ENCODE measurements at places on chromosomes 5 and 9. TPM values are rescaled to one million over a fixed set of nuclear protein-coding genes. Genes with fewer than 3 reads are reported as not detected.

GRCh38 chr5:75051217-75051751 lies 1.1 kb downstream of the GCNT4 start:
- no peak for DNase-seq
- no peaks in the 10 kb centered on the region for H3K4me1 ChIP-seq
- no peak overlapping the region for H3K4me3 ChIP-seq
- no peaks in the 10 kb centered on the region for H3K36me3 ChIP-seq
- H3K27ac ChIP-seq: no peak overlapping the region
- no peaks in the 10 kb centered on the region for H3K27me3 ChIP-seq

DNA sequence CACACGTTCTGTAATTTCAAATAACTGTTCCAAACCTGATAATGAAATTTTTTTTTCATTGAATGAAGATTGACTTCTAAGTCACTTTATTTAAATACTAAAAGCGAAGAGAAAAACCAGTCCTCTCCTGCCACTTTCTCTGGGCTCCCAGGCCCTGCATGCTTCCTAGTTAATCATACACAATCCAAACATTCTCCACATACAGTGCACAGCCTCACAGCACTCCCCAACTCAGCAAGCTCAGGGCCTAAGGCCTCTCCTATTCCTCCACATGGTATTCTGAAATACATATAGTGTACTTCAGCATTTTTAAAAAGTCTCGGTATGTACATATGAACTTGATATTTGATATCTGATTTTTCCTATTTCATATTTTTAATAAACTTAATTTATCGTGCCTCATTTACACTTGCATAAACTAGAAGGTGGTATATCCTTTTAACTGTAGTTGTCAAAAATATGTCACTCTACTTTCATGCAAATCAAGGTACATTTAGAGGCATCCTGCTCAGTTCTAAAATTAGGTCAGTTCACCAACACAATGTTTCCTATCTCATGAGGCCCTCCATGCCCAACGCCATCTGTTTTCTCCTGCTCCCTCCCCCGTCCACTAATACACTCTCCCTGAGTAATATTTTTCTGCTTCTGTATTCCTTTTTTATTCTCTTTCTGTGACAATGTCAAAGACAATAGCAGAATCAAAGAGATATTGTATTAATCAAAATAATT lies 206.7 kb downstream of the ARRDC3 start:
- H3K4me1 ChIP-seq: no peaks in the 10 kb centered on the region
- DNase-seq: no peak
- no peak overlapping the region for H3K27ac ChIP-seq
- no peak overlapping the region for H3K4me3 ChIP-seq
- no peaks in the 10 kb centered on the region for H3K36me3 ChIP-seq
- H3K27me3 ChIP-seq: no peaks in the 10 kb centered on the region

DNA sequence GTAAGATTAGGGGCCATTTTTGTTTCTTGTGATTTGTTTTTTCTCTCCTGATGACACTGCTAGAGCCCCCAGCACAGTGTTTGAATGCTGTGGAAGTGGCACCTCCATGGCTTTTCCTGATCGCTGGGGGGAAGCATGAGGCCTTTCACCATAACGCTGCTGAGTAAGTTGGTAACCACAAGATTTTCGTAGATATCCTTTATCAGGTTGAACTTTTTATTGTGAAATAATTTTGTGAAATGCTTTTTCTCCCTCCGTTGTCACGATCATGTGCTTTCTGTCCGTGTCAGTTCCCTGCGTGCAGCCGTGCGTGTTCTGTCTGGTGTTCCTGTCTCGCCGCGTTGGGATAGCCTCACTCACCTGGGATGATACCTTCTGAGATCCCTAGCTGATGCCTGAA lies 59.4 kb downstream of the EHMT1 start:
- no peaks in the 10 kb centered on the region for H3K4me1 ChIP-seq
- DNase-seq: no peak
- no peaks in the 10 kb centered on the region for H3K27me3 ChIP-seq
- no peak overlapping the region for H3K27ac ChIP-seq

GRCh38 chr5:44875661-44876605 lies 67.2 kb downstream of the MRPS30 start:
- peak; percentile 98 for DNase-seq
- no peaks in the 10 kb centered on the region for H3K36me3 ChIP-seq
- peak overlapping the region; percentile 57 for H3K4me3 ChIP-seq

GRCh38 chr5:95619514-95620029 lies 315 bp upstream of the GPR150 start:
- no peak for DNase-seq
- 0 out of 2 replicates have a peak, but pooled peaks cover 9% of the 10 kb centered on the region for H3K27me3 ChIP-seq
- H3K27ac ChIP-seq: no peak overlapping the region

DNA sequence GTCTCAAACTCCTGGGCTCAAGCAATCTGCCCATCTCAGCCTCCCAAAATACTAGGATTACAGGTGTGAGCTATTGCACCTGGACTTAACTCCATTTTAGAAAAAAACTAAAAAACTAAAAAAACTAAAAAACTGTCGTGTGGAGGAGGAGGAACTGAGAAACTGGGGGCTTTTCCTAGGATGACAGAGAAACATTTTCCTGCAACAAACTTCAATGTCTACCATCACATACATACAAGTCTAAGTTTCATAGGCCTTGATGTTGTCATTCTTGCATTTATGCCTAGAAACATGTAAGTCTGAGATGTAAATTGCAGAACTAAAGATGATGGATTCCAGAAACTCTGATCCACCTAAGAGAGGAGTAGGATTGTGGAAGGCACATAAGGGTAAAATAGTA lies 556.8 kb downstream of the RAB3C start:
- H3K27me3 ChIP-seq: no peaks in the 10 kb centered on the region
- H3K36me3 ChIP-seq: no peaks in the 10 kb centered on the region
- no peak overlapping the region for H3K27ac ChIP-seq
- no peak for DNase-seq
- H3K4me1 ChIP-seq: peaks cover 14% of the 10 kb centered on the region

Gene HTR1A
- not detected for total RNA-seq

Gene GABRA6
- not detected for total RNA-seq

All from PC-3 (cell line).